MV-4-11 (cell line): ENCODE measurements at places on chromosomes 12 and 14.

DNA sequence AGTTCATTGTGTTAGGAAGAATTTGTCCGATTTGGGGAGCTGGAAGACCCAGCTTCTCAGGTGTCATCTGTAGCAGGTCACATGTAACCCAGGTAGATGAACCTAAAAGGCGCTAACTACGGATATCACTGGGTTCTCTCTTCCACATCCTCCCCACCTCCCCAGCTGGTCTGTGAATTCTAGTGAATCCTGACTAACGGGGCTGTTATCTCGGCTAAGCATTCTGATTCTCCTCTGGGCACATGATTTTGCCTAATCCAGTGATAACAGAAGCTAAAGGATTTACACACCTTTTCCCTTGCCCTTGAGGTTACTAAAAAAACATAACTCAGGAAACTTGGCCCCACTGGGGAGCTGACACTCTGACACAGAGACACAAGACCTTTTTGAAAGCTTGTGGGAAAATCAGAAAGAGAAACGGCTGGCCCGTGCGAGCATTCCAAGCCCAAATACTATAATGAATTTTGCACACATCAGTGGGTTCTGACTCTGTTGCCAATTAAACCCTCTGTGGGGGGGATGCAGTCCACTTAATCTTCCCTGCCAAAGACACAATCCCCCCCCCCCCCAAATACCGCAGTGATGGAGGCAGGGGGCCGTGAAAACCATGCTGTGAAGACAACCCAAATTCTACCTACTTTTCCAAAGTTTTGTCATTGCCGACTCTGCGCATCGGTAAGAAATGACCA, 81.0 kb upstream of the FZD10 start:
- no peak for DNase-seq

DNA sequence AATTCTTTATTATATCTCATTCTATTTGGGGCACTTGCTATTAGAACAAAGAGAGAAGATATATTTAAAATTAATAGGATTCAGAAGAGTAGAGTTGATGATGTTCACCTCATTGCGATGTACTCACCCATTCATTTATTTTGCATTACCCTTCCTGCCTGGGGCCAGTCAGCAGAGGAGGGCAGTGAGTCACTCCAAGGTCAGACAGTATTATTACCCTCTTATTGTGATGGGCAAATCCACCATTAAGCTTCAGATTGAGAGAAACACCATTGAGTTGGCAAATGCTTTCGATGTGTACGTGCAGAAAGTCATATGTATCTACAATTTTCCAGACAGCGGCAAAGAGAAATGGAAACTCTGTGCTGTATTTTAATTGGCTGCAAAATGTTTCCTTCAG, 134.2 kb downstream of the BICD1 start:
- no peak for DNase-seq

- DNase-seq: no peak
Observed at GRCh38 chr12:27571463-27571862, 47.5 kb downstream of the PPFIBP1 start.

- DNase-seq: no peak
Observed at GRCh38 chr14:52711666-52712065, 4.7 kb downstream of the PSMC6 start.

- DNase-seq: no peak
Observed at GRCh38 chr12:127172861-127173260, 1094.1 kb upstream of the TMEM132C start.

DNA sequence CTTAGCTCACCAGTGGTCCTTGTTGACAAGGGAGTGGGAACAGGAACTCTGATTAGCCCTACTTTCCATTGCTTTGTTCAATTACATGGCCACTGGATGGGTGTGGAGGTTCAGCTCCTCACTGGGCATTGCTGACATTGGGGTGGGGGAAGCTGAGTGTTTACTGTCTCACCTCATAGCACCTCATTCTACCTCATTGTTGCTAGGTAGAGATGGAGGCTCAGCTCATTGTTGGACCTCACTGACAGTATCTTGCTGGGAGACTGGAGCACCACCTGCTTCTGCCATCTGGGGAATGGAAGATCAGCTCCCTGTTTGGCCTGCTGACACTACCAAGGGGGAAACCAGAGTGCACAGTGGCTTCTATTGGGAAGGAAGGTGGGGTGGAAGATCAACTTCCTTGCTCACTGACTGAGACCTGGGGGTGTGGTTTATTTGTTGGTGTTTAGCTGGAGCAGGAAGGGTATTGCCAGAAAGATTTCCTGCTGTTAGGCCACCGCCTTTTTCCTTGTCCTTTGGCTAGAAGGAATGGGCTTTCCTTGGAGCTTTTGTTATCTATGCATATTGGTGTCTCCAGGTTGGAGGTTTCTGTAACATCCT, 1.3 kb upstream of the OR4E2 start:
- DNase-seq: no peak

DNA sequence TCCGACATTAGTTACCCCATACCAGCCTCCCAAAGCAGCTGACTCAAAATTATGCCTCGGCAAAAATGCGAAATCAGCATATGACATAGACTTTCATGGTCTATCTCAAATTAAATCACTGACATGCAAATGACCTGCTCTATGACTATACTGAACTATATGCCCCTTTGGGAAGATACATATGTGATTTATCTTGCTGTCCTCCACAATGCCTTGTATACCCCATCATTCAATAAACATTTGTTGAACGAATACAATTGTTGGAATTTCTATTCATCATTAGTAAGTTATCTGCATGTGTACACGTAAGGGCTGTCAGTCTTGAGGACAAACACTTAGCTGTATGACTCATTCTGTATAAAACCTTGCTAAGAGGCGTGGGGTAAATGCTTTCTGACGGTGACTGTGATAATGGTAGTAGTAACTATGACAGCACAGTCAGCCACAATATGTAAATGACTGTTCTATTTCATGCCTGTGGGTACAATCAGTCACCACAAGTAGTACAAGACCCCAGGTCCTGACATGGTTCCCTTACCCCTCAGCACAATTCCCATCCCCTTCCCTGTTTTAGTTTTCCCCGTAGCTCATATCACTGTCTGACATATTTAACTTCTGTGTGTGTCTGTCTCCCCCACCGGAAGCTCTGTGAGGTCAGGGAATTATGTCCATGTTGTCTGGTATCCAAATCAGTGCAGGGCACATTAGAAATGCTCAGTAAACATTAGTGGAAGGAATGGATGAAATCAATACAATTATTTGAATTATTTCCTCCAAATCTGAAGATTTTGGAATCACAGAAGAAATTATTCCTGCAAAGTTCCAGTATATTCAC, 42.8 kb downstream of the STXBP6 start:
- no peak for DNase-seq

- DNase-seq: no peak
Observed at GRCh38 chr12:46402941-46403718, 30.6 kb upstream of the SLC38A2 start.

- DNase-seq: no peak
Observed at GRCh38 chr14:21024585-21025370, at the start of gene NDRG2. Gene NDRG2, minus strand, starts transcription at chr14:21025061. Its CDS starts 1,746 bp downstream, at chr14:21023315.

DNA sequence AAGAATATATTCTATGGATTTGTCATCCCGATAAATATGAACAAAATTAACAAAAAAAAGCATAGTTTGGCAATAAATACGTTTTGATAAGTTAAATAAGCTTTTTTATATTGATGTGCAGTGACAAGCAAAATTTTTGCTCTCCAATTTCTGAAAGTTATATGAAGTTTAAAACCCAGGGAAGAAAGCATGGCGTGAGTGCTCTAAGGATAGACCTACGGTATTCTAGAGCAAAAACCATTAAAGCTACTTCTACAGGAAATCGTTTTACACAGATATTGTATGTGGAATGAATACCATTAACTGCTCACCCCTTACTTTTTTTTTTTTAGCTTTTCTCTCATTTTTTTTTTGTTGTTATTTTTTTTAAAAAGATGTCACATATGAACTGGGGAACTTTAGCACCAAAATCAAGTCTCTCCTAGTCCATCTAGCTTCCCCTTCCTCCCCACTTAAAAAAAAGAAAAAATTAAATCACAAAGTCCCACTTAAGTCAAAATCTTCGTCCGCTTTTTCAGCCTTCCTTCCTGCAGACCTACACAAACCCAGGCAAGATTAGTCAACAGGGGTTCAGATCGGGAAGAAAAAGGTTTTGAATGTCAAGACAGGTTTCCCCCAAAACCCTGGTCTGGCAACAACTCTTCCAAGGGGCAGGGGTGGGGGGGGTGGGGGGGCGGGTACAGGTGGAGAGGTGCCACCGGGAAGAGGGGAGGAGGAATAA, 4.4 kb downstream of the ZFP36L1 start:
- DNase-seq: no peak

DNA sequence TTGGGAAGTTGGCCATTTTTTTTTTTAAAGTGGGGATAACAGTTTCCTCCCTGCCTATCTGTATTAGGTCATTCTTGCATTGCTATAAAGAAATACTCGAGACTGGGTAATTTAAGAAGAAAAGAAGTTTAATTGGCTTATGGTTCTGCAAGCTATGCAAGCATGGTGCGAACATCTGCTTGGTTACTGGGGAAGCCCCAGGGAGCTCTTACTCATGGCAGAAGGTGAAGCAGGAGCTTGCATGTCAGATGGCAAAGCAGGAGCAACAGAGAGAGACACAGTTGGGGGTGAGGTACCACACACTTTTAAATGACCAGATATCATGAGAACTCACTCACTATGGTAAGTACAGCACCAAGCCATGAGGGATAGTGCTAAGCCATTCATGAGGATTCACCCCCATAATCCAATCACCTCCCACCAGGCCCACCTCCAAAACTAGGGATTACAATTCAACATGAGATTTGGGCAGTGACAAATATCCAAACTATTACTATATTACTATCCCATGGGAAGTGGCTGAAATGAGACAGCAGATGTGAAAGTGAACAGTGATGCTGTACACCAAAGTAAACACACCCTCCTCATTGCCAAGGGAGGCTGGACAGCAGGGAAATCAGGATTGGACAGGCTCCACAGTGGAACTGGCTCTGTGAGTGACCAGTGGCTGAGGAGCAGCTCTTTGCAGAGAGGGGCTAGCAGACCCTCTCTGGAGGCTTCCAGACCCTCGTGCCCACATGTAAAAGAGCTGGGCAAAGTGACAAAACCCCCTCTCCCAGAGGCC, 40.5 kb downstream of the CRACR2A start:
- DNase-seq: no peak

- DNase-seq: no peak
Observed at GRCh38 chr12:100268835-100269564, 2.0 kb downstream of the SCYL2 start.

- DNase-seq: no peak
Observed at GRCh38 chr12:129467289-129467688, 436.5 kb downstream of the TMEM132D start.

- DNase-seq: no peak
Observed at GRCh38 chr14:103378038-103378854, 7.0 kb upstream of the MARK3 start.

DNA sequence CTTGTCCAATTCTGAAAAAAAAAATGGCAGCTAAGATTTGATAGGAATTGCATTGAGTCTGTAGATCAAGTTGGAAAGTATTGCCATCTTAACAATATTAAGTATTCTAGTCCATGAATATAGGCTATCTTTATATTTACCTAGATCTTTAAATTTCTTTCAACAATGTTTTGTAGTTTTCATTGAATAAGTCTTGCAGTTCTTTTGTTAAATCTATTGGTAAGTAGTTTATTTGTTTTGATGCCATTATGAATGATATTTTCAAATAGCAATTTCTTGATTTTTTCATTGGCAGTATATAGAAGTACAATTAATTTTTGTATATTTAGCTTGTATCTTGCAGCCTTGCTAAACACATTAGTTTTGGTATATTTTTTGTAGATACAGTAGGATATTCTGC, 71.6 kb downstream of the SYNE2 start:
- DNase-seq: no peak

- no peak for DNase-seq
Observed at GRCh38 chr12:129779033-129779432, 124.8 kb downstream of the TMEM132D start.

DNA sequence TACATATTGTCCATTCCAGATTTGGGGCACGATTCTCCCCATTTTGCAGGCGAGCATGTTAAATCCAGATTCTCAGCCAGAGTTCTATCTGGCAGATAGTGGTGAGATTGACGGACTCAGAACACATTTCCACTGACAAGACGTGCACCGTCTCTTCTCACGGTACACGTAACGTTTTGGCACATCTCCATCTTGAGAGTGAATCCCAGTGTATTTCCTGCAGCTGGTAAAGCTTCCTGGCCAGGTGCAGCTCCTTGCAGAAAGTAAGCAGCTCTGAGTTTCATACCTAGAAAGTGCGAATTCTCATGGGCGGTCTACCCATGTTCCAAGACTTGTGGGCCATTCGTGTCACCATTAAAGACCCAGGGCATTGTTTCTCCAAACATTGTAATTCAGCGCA, 102.6 kb downstream of the TSPAN9 start:
- no peak for DNase-seq

- DNase-seq: no peak
Observed at GRCh38 chr14:49951691-49952345, 58.9 kb downstream of the ARF6 start.

DNA sequence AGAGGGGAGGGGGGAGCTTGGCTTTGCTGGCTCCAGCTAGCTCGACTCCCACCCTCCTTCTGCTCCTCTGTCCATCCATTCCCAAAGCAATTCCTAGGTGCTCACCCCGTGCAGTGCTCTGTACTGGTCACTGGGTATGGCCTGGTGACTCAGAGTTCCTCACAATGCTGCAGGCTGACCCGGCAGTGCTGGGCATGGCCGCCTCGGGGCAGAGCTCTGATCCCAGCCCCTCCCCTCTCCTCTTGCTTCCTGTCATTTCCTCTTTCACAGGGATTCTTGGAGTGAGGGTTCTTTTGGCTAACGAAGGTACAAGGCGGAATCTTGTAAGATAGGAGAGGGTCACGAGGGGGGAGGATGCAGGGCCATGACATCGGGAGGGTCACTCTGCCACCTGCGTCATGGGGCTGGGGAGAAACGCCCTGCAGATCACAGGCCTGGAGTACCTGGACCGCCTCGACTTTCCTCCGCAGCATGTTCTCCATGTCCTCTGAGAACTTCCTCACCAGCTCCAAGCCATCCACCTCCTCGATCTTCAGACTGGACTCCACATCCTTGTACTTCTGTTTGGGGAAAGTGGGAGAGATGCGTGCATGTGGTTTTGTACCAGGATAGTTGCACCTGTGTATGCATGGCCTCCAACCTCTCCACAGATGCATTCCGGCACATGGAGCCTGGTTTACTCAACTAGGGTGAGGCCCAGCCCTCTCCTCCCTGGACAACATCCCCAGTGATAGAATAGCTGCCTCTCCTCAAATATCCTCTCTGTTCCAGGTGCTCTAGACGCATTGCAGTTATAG, 5.7 kb downstream of the CACNA2D4 start:
- no peak for DNase-seq

GRCh38 chr12:2977776-2978175, 18.6 kb downstream of the TEAD4 start:
- DNase-seq: no peak
